ENCODE measurements at places on chromosomes 5 and 9. TPM values are rescaled to one million over a fixed set of nuclear protein-coding genes. Genes with fewer than 3 reads are reported as not detected.

Gene SHOC1
- total RNA-seq = 25.9 TPM

Gene XRCC4
- total RNA-seq = 23.3 TPM

Gene AGXT2
- total RNA-seq = not detected

Gene NIM1K
- total RNA-seq = 0.68 TPM

Gene LCN12
- total RNA-seq = 11.5 TPM

Gene KYAT1
- total RNA-seq = 14.0 TPM

- DNase-seq = no peak
Observed at GRCh38 chr9:97543561-97543960, 42.1 kb downstream of the TMOD1 start.

DNA sequence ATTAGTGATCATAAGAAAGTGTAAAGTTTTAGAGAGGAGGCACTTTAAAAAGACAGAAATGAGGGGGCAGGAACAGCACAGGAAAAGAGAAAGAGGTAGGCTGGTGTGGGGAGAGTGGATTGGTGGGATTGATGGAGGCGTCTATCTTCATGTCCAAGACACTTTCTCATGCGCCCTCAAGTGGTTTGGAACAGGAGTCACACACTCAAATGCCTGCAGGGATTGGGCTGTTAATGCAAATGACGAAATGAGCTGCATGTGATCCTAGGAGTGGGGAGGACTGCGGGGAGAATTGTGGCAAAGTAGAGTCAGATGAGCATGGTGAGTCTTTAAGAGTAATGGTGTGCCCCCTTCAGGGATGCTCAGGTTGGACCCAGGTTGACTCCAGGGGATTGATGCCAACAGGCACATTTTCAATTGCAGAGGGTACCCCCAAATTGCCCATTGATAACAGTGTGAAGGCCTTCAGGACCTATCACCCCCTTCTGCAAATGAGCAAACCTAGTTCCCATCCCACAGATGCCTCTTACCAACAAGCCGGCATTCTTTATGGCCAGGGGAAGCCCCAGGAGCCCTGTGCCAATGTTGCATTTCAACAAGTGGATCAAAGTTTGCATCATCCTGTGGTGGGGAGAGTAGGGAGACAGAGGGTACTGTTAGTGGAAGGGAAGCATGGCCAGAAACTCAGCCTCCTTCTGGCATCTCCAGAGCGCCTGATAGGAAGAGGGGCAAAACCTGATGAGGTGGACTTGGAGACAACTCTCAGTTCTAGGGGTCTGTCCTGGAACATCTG, 5.3 kb downstream of the SLC36A3 start:
- peak; percentile 52 for DNase-seq

GRCh38 chr9:103364753-103365152, 369.6 kb downstream of the CYLC2 start:
- DNase-seq = no peak

DNA sequence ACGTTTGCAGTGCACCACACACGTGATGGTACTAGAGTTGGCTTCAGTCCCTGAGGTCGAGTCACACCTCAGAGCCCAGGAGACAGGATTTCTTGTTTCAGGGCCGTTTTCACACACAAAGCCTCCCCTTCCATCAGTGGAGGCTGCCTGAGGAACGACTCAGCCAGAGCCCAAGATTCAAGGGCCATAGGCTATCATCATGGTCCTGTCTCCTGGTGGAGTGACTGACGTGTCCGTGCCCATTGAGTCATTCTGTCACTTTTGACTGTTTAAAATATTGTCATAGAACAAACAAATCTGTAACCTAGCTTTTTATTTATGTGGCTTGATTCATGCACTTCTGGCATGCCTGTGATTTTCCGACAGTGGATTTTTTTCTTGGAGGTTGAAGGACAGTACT, 28.3 kb downstream of the CAMK2A start:
- DNase-seq = no peak

- no peak for DNase-seq
Observed at GRCh38 chr9:98345011-98345410, 89.6 kb upstream of the TBC1D2 start.

DNA sequence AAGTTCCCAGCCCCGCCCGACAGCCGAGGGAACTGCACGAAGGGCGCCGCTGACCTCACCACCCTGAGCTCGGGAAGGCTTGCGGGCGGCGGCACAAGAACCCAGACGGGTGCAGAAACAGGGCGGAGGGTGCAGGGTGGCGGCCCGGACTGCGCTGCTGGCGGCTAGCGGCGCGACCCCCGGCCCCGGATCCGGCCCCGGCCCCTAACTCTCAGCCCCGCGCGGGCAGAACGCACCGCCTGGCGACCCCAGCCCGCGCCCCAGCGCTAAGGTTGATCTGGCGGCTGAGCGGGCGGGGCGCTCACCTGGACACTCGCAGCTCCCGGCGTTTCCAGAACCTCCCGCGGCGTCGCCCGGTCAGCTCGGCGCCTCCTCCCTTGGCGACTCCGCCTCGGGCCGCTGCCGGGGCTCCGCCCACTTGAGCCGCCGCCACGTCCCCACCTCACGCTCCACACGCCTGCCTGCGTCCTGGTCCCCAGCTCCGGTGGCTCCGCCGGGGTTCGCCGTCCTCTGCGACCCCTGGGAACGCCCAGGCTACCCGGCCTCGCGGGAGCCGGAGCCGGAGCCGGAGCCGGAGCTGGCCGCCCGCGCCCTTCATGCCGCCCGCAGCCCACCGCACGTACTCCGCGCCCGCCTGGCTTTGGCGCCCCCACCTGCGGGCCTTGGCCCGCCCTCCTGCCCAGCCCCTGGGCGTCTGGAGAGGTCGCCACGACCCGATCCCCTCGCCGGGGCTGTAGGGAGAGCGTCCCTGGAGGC, at the start of gene P4HA2:
Gene P4HA2, minus strand, starts transcription at position 369 of the 756 bp plus-strand sequence. CDS start 9,227 bp downstream, outside the sequence.
- peak; percentile 84 for DNase-seq

DNA sequence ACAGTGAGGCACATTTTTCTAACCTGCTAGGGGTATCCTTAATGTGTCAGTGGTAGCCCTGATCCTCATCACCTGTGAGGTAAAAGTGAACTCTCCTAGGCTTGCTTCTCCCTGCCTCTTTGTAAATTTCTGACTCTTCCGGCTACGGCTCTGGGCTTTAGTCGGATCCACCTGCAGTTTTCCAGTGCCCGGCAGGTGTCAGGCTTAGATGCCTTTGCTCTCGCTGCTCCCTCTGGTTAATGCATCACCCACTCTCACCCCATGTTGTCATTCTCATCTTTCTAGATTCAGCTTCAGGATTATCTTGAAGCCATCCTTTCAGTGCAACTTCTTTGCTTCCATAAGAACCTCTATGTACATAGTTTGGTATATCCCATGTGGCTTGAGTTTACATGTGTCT, 3.6 kb downstream of the CEP78 start:
- no peak for DNase-seq

DNA sequence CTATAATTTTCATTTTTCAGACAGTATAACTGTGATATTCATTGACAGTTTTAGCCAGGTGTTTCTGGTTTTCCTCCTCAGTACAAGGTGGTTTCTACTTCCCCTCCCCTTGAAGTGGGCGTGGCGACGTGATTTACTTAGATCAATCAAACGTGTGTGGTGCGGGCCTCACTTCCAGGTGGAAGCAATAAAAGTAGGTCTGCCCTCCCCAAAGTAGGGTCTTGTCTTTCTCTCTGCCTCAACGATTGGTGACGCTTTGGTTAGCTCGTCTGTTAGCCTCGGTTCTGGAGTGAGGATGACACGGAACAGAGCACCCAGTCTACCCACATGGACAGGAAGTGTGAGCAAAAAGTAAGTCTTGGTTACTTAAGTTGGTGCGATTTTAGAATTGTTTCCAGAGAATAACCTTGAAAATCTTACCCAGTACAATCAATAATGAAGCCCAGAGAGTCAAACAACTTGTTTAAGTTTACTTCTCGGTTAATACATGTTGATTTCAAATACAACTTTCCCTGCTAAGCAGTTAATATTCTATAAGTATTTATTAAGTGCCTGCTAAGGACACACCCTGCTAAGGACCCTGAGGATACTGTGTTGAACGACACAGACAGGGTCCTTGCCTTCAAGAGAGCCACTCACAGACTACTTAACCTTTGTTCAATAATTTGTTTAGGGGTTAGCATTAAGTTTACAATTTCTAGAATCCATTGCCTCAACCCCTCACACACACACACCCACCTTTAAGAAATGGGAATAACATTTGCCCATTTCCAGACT, 48.4 kb downstream of the COX7C start:
- peak; percentile 19 for DNase-seq

- no peak for DNase-seq
Observed at GRCh38 chr5:32865475-32865874, 154.4 kb downstream of the NPR3 start.

GRCh38 chr9:32965566-32965965, 35.9 kb downstream of the APTX start:
- no peak for DNase-seq

DNA sequence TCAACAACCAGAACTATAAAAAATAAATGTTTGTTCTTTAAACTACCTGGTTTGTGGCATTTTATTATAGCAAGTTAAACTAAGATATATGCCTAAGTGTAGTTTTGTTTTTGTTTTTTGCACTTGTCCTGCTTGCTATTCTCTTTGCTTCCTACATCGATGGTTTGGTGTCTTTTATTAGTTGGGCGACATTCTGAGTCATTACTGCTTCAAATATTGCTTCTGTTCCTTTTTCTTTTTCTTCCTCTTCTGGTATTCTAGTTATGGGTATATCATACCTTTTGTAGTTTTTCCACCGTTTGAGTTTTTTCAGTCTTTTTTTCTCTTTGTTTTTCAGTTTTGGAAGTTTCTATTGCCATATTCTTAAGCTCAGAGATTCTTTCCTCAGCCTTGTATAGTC, 86.9 kb downstream of the MACIR start:
- DNase-seq = no peak

GRCh38 chr5:158832731-158833130, 267.0 kb downstream of the EBF1 start:
- no peak for DNase-seq

- DNase-seq = peak; percentile 31
Observed at GRCh38 chr5:76542887-76543690, 80.1 kb downstream of the F2RL2 start.

- no peak for DNase-seq
Observed at GRCh38 chr5:160451281-160451680, 29.6 kb downstream of the PTTG1 start.

DNA sequence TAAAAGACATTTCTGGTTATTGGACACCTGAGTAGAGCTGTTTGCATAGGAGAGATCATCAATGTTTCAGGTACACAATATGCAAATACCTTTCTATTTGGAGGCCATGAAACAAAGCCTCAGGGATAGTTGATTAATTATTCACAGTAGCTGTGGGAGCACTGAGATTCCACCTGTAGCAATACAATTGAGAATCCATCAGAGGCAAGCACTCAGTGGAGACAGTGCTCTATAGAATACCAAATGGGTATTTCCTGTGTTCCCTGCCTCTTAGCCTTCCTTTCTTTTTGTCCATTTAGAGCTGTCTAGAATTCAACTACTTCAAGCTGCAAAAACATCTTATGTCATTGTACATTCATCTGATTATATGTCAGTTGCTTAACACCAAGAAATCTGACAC, 1754.0 kb upstream of the ACO1 start:
- DNase-seq = no peak

DNA sequence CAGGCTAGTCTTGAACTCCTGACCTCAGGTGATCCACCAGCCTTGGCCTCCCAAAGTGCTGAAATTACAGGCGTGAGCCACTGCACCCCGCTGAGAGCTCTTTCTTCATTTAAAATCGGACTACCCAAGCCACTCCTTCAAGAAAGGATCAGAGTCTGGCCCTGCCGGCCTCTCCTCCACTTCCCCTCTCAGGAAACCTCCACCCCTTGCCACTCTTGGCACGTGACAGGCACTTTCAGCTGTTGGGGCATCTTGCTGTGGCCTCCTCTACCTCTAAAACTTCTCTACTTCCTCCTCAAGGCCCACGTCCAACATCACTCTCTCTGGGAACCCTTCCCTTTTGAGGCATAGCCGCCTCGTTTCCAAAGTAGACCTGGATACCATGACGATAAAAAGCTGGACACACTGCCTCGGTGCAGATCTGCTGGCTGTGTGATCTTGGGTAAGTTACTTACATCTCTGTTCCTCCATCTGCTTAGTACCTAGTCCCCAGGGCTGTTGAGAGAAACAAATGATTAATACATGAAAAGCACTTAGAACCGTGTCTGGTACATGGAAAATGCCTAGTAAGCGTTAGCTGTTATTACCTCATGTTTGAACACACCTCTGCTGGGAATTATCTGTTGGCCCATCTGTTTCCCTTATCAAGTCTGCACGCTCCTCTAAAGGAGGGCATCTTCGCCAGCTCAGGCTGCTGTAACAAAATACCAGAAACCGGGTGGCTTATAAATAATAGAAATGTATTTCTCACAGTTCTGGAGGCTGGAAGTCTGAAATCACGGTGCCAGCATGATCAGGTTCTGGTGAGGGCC, 55.3 kb downstream of the SMIM23 start:
- no peak for DNase-seq

GRCh38 chr5:83957188-83957587, 236.5 kb upstream of the HAPLN1 start:
- DNase-seq = no peak

DNA sequence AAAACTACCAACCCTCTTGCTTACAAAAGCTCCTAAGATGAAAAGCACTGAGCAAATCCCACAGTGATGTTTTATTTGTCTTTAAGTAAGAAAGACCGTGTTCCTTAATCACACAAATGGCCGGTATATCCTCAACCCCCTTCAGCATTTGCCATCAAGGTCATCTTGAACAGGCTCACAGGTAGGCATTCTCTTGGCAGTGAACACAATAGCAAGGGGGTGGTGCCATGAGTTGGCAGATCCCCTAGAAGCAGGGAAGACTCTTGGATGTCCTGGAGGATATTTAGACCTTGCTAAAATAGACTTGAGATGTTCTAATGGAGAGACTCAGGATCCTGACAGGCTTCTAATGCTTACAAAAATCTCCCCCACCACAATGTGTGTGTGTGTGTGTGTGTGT, 323.0 kb downstream of the SPOCK1 start:
- no peak for DNase-seq

- DNase-seq = no peak
Observed at GRCh38 chr5:166786889-166787288, 1504.6 kb upstream of the WWC1 start.

DNA sequence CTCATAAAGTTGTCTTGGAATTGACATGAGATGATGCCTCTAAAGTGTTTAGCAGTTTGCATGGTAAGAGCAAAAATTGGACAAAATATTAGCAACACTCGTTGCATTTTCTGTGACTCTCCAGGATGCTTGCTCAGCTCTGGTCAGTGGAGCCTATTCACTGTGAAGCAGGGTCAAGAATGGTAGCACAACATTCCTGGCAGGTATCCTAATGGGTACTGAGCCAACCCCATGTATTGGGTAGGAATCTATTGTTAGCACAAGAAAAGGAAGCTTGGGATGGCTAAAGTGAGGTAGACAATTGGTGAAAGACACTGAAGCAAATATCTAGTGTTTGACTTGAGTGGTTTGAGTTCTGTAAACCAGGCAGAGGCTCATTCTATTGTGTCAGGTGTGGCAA, 10.4 kb upstream of the ACTBL2 start:
- no peak for DNase-seq
